ENCODE measurements at places on chromosomes 16 and 17. TPM values are rescaled to one million over a fixed set of nuclear protein-coding genes. Genes with fewer than 3 reads are reported as not detected.
A peak's percentile ranks its signal among the peaks of the same experiment; 100 is the strongest.

Gene FOXN1
- total RNA-seq: 3.4 TPM

Gene ZFHX3
- total RNA-seq: 28.0 TPM

- no peak for DNase-seq
- H3K27me3 ChIP-seq: no peaks in the 10 kb centered on the region
- no peak overlapping the region for H3K4me3 ChIP-seq
These were observed 6.6 kb downstream of the FASN start for GRCh38 chr17:82091264-82092066.

DNA sequence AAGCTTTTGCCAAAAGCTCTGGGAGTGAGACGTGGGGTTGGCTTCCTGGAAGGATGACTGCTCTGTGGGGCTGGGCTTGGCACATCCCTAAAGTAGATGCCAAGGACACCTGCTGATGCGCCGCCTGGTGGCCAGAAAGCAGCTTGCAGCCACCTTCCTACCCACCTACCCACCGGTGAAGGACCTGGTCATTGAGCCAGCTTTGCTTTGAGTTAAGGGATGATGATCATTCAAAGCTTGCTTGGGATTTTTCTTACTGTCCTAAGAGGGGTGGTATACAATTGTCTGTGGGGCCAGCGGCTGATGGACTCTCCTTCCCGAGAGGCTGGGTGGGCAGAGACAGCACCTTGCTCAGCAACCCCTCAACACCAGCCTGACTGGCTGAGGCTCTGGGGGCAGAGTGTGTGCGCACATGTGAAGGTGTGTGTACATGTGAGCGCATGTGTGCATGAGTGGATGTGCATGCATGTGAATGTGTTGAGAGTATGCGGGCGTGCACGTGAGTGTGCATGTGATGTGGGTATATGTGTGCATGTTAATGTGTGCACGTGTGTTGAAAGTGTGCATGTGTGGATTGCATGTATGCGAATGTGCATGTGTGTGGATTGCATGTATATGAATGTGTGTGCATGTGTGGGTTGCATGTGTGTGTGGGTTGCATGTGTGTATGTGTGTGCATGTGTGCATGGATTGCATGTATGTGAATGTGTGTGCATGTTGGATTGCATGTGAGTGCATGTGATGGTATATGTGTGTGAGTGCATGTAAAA, 18.6 kb downstream of the C1QTNF1 start:
- no peak overlapping the region for H3K27ac ChIP-seq
- H3K27me3 ChIP-seq: no peaks in the 10 kb centered on the region
- peaks cover 24% of the 10 kb centered on the region for H3K4me1 ChIP-seq
- no peaks in the 10 kb centered on the region for H3K36me3 ChIP-seq
- H3K4me3 ChIP-seq: no peak overlapping the region

GRCh38 chr17:1137465-1137894, 42.3 kb downstream of the ABR start:
- no peaks in the 10 kb centered on the region for H3K36me3 ChIP-seq
- H3K4me1 ChIP-seq: peaks cover 10% of the 10 kb centered on the region
- H3K27ac ChIP-seq: no peak overlapping the region
- no peaks in the 10 kb centered on the region for H3K27me3 ChIP-seq
- DNase-seq: no peak

Gene SPIRE2
- total RNA-seq: 2.2 TPM

Gene KRTAP4-6
- not detected for total RNA-seq

Gene KRTAP4-3
- not detected for total RNA-seq

Gene SYNGR3
- total RNA-seq: 8.3 TPM

- H3K27ac ChIP-seq: no peak overlapping the region
- H3K36me3 ChIP-seq: no peaks in the 10 kb centered on the region
- no peaks in the 10 kb centered on the region for H3K27me3 ChIP-seq
These were observed 2.3 kb upstream of the MVD start for GRCh38 chr16:88665148-88665547.

- H3K36me3 ChIP-seq: no peaks in the 10 kb centered on the region
- no peak overlapping the region for H3K4me3 ChIP-seq
- H3K27me3 ChIP-seq: no peaks in the 10 kb centered on the region
- DNase-seq: no peak
These were observed 24.2 kb downstream of the ZNF652 start for GRCh38 chr17:49337884-49338283.

Gene CCL2
- 15.2 TPM for total RNA-seq

- H3K27ac ChIP-seq: peak overlapping the region; percentile 98
- H3K27me3 ChIP-seq: no peaks in the 10 kb centered on the region
- H3K4me1 ChIP-seq: peaks cover 37% of the 10 kb centered on the region
- peak overlapping the region; percentile 97 for H3K4me3 ChIP-seq
These were observed 1.9 kb upstream of the MLLT6 start for GRCh38 chr17:38702916-38703741.

DNA sequence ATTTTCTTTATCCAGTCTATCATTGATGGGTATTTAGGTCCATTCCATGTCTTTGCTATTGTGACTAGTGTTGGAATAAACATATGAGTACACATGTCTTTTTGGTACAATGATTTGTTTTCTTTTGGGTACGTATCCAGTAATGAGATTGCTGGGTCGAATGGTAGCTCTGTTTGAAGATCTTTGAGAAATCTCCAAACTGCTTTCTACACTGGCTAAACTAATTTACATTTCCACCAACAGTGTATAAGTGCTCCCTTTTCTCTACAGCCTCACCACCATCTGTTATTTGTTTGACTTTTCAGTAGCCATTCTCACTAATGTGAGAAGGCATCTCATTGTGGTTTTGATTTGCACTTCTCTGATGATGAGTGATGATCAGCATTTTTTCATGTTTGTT, 103.7 kb downstream of the GOSR1 start:
- H3K4me1 ChIP-seq: no peaks in the 10 kb centered on the region
- H3K36me3 ChIP-seq: no peaks in the 10 kb centered on the region
- no peaks in the 10 kb centered on the region for H3K27me3 ChIP-seq
- no peak overlapping the region for H3K4me3 ChIP-seq

GRCh38 chr16:10895053-10895946, 18.3 kb downstream of the CIITA start:
- no peaks in the 10 kb centered on the region for H3K27me3 ChIP-seq
- H3K4me3 ChIP-seq: no peak overlapping the region
- DNase-seq: no peak
- H3K36me3 ChIP-seq: no peaks in the 10 kb centered on the region
- no peaks in the 10 kb centered on the region for H3K4me1 ChIP-seq

Gene EVPL
- total RNA-seq: 115 TPM

Gene OTOA
- total RNA-seq: not detected

Gene NEUROD2
- not detected for total RNA-seq

DNA sequence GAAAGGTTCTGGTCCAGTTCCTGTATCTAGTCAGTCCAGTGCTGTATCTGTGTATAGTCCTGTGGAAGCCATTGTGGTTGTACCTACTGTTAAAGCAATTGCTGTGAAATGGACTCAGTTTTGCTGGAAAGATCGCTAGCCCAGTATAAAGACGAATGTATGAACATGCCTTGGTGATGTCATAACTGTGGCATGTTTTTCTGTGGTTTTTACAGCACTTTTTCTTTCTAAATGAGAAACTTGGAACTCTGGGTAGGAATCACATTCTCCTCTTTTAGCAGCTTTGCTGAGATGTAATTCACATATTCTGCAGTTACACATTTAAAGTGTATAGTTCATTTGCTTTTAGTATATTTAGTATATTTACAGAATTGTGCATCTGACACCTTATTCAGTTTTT, 58.1 kb downstream of the MAP2K4 start:
- no peak overlapping the region for H3K4me3 ChIP-seq
- peaks cover 15% of the 10 kb centered on the region for H3K36me3 ChIP-seq
- H3K27me3 ChIP-seq: no peaks in the 10 kb centered on the region
- H3K4me1 ChIP-seq: peaks cover 11% of the 10 kb centered on the region

Gene SLC6A4
- total RNA-seq: 0.98 TPM

DNA sequence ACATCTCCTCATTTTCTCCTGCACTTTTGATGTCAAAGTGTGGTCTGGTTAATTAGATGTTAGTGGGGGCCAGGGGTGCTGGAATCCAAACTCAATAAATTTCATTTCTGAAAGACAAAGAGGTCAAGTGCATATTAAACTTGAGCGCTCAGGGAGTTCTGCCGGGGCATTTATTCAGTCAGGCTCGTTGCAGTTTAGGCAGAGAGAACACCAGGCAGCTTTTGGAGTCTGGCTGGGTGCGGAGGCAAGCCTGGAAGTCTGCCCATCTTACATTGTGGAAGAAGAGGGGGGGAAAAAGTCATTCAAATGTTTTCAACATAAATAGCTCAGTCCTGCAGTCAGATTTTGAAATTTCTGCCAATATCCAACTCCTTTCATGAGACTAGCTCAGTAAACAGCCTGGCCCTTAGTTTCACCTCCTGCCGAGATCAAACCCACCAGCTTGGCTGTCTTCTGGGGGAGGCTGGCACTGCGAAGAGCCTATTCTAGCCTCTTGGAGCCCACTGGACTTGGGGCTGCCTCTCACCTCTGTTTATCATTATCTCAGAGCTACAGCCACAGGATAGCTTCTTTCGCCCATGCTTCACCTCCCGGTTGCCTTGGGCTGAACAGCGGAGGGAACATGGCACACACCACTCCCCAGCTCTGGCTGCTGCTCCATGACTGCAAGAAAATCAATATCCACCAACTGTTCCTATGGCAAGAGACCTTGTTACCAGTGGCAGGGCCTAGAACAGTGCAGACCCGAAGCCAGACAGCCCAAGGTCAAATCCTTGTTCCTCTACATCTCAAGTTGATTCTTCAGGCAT, 177.4 kb upstream of the CDH5 start:
- peak; percentile 55 for DNase-seq
- H3K27ac ChIP-seq: no peak overlapping the region

GRCh38 chr17:4898927-4899326, 409 bp upstream of the C17orf107 start:
- peak overlapping the region; percentile 50 for H3K4me3 ChIP-seq
- no peaks in the 10 kb centered on the region for H3K27me3 ChIP-seq
- H3K27ac ChIP-seq: peak overlapping the region; percentile 10
- DNase-seq: no peak
- peaks cover 29% of the 10 kb centered on the region for H3K4me1 ChIP-seq

GRCh38 chr16:3865241-3865640, 15.3 kb downstream of the CREBBP start:
- H3K4me1 ChIP-seq: peaks cover 96% of the 10 kb centered on the region
- DNase-seq: no peak
- H3K27me3 ChIP-seq: no peaks in the 10 kb centered on the region
- no peaks in the 10 kb centered on the region for H3K36me3 ChIP-seq
- H3K4me3 ChIP-seq: no peak overlapping the region

GRCh38 chr17:40559564-40559916, 5.7 kb downstream of the CCR7 start:
- no peaks in the 10 kb centered on the region for H3K27me3 ChIP-seq
- no peaks in the 10 kb centered on the region for H3K36me3 ChIP-seq
- no peak overlapping the region for H3K4me3 ChIP-seq
- H3K27ac ChIP-seq: peak overlapping the region; percentile 88

DNA sequence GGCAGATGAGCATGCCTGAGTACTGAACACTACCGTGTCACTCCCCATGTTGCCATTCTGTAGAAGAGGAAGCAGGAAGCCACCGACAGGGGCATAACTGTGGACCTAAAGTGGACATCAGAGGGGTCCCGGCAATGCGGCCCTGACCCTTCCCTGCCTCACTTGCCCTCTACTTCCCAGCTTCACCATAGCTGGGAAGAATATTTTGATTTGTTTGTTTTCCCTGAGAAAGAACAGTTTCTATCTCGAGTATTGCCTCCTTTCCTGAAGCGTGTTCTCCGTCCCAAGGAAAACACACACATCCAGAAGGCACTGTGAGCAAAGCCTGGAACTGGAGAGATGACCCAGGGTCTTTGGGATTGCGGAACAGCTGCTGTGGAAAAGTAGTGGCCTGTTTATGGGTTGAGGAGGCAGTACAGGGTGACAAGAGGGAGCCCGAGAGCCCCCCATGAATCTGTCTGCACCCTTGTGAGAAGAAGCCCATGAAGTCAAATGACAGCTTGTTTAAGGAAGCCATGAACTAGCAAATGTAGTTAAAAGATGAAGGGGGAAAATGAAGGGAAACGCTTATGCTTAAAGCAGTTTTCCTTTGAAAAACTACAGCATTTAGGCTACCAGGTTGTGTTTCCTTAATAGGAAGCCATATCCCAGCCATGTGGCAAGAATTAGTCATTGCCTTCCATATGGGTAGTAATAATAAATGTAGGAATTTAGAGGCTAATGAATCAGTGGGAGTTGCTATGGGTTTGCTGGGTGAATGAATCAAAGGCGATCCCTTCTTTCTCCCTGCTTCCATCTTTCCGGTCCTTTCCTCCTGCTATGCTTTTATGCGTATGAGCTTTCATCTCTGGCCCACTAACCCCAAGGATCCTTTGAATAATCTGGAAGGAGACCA, 90.0 kb upstream of the TBX2 start:
- peak overlapping the region; percentile 48 for H3K27ac ChIP-seq
- H3K27me3 ChIP-seq: no peaks in the 10 kb centered on the region
- H3K4me3 ChIP-seq: no peak overlapping the region
- H3K36me3 ChIP-seq: no peaks in the 10 kb centered on the region
- DNase-seq: no peak

Gene VMO1
- total RNA-seq: 12.5 TPM

Gene LRRC59
- 49.6 TPM for total RNA-seq

Gene LASP1
- total RNA-seq: 69.0 TPM

DNA sequence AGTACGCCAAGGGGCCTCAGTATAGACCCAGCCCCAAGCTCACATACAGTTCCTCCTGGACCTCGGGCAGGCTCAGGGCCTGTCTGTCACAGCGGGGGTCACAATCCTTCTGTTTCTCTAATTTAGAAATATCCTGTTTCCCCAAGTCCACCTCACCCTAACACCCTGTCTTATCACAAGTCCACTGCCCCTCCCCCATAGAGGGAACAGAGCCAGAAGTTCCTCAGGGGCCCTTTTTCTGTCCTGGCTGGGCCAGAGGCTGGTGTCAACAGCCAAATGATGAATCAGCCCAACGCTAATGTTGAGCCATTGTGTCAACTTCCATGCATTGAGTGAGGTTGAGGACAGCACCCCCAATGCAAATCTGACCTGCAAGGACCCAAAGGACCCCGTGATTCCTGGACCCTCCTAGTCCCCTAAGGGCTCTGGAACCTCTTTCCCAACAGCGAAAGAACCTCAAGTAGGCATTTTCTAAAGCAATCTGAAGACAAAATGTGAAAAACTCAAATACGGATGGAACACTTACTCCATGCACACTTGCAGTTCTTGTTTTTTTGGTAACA, 58.6 kb downstream of the PECAM1 start:
- no peaks in the 10 kb centered on the region for H3K36me3 ChIP-seq
- no peaks in the 10 kb centered on the region for H3K27me3 ChIP-seq
- H3K4me3 ChIP-seq: no peak overlapping the region
- H3K27ac ChIP-seq: peak overlapping the region; percentile 85
- peaks cover 83% of the 10 kb centered on the region for H3K4me1 ChIP-seq

Gene HSF5
- 0.25 TPM for total RNA-seq

GRCh38 chr17:33385133-33385532, 92.0 kb upstream of the ASIC2 start:
- no peak overlapping the region for H3K27ac ChIP-seq
- no peaks in the 10 kb centered on the region for H3K36me3 ChIP-seq
- no peaks in the 10 kb centered on the region for H3K27me3 ChIP-seq

DNA sequence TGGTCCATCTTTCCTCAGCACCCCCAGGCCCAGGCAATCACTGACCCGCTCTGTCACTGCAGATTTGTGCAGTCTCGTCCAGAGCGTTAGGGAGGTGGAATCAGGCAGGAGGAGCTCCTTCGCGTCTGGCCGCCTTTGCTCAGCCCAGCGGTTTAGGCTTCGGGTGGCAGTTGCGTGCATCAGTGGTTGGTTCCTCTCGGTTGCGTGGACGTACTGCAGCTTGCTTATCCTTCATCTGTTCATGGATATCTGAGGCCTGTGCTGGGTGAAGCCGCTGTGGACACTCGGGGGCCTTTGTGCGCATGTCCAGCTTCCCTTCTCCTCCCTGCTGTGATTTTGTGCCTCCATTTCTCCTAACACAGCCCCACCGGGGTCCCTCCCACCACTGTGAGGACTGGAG, 4.7 kb upstream of the P2RX1 start:
- DNase-seq: no peak
- peaks cover 15% of the 10 kb centered on the region for H3K4me1 ChIP-seq
- H3K4me3 ChIP-seq: no peak overlapping the region
- no peaks in the 10 kb centered on the region for H3K36me3 ChIP-seq
- no peaks in the 10 kb centered on the region for H3K27me3 ChIP-seq
- no peak overlapping the region for H3K27ac ChIP-seq
